ENCODE measurements at places on chromosomes 7 and 10. TPM values are rescaled to one million over a fixed set of nuclear protein-coding genes. Genes with fewer than 3 reads are reported as not detected.

Gene OR2A12
- total RNA-seq: not detected

- DNase-seq: no peak
These were observed 218.5 kb downstream of the DNAJB6 start for GRCh38 chr7:157555313-157555712.

Gene TSPAN12
- total RNA-seq: 13.1 TPM

DNA sequence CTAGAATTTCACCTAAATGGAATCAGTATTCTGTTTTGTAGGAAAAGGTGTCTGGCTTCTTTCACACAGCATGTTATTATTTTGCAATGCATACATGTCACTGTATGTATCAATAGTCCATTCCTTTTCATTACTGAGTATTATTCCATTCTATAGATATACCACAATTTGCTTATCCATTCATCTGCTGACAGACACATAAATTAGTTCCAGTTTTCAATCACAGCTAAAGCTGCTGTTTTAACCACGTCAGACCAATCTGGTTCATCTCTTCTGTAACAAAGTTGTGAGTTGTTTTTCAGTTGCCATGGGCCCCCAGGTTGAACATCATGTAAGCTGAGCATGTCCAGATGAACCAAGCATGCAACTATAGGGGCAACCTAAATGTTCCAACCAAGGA lies 282.1 kb upstream of the MKLN1 start:
- no peak for DNase-seq

- no peak for DNase-seq
These were observed 128.5 kb downstream of the TNS3 start for GRCh38 chr7:47453093-47454061.
